ENCODE measurements at places on chromosomes 16 and 17. TPM values are rescaled to one million over a fixed set of nuclear protein-coding genes. Genes with fewer than 3 reads are reported as not detected.

GRCh38 chr17:14268264-14268663 lies 31.6 kb upstream of the CDRT15 start:
- H3K27me3 ChIP-seq: peaks cover 47% of the 10 kb centered on the region
- DNase-seq: no peak
- H3K27ac ChIP-seq: no peak overlapping the region
- no peak overlapping the region for H3K4me3 ChIP-seq
- H3K4me1 ChIP-seq: no peaks in the 10 kb centered on the region
- no peaks in the 10 kb centered on the region for H3K36me3 ChIP-seq

- peaks cover 17% of the 10 kb centered on the region for H3K27me3 ChIP-seq
- no peak overlapping the region for H3K27ac ChIP-seq
- no peak overlapping the region for H3K4me3 ChIP-seq
- no peaks in the 10 kb centered on the region for H3K4me1 ChIP-seq
- DNase-seq: no peak
- H3K36me3 ChIP-seq: no peaks in the 10 kb centered on the region
Measured at GRCh38 chr17:55652825-55653224, 69.8 kb downstream of the TMEM100 start.

- no peak for DNase-seq
- no peak overlapping the region for H3K4me3 ChIP-seq
- no peaks in the 10 kb centered on the region for H3K4me1 ChIP-seq
- H3K27ac ChIP-seq: no peak overlapping the region
- no peaks in the 10 kb centered on the region for H3K36me3 ChIP-seq
- H3K27me3 ChIP-seq: peaks cover 51% of the 10 kb centered on the region
Measured at GRCh38 chr17:8916466-8916865, 49.0 kb upstream of the PIK3R6 start.

The ACSF3 gene
- 16.7 TPM for total RNA-seq
